Activated CD4-positive, alpha-beta memory T cell treated with anti-CD3 and anti-CD28 coated beads for 36 hours (primary cell): ENCODE measurements at places on chromosomes 1 and 21. TPM values are rescaled to one million over a fixed set of nuclear protein-coding genes. Genes with fewer than 3 reads are reported as not detected.

Gene KIF21B
- total RNA-seq, result 58.7 TPM

Gene CFHR2
- total RNA-seq, result not detected

GRCh38 chr1:111894497-111894896, 95.0 kb downstream of the KCND3 start:
- no peak for DNase-seq

DNA sequence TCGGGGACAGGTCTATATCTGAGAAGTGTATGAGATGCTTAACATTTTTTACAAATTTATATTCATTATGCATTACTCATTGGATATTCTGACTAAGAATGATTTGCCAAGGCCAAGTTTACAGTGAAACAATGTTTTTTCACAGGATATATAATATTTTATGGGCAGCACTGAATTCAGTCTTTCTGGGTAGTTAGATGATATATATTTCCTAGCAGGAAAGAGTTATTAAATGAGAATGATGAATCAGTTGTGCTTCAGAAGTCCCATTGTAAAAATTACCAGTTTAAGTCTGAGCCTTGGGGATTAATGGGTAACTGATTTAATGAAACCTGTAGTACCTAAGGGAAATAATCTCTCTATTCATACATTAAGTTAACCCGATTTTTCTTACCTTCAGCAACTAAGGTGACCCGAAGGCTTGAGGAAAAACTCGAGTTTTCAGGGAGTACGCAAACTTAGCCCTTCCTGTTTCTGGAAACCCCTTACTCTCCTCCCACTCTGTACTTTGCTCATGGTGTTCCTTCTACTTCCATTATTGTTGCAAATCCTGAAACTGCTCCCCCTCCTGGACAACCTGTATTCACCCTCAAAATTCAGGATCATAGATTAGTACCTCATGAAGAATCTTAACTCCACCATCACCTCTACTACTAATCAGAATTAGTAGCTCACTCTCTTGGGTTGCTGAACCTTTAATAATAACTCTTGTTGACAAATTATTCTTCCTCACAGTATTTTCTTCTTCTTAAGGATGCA, 135.1 kb downstream of the AK5 start:
- DNase-seq, result no peak

DNA sequence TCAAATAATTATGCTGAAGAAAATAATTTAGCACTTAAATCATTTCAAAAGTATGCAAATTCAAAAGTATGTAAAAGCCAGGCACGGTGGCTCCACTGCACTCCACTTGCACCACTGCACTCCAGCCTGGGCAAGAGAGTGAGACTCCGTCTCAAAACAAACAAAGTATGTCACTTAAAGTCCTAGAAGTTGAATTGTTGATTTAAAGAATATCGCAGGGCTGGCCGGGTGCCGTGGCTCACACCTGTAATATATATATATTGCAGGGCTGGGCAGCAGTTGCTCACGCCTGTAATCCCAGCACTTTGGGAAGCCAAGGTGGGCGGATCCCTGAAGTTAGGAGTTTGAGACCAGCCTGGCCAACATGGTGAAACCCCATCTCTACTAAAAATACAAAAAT, 8.8 kb upstream of the SETDB1 start:
- DNase-seq, result no peak

DNA sequence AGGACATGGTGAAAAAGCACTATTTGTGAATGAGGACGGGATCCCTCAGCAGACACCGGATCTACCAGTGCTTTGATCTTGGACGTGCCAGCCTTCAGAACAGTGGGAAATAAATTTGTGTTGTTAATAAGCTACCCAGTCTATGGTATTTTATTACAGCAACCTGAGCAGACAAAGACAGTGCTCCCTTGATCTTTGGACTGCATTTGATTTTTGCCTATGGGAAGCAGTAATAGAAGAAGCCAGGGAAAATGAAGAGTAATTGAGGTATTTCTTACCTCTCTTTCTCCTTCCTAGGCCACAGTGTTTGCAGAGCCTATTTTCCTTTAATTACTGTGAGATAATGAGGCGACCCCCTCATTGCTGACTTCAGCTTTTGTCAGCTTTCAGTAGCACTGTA, 87.9 kb downstream of the PDE4B start:
- no peak for DNase-seq

- no peak for DNase-seq
These were observed 225.4 kb downstream of the CAMTA1 start for GRCh38 chr1:7010534-7011200.

DNA sequence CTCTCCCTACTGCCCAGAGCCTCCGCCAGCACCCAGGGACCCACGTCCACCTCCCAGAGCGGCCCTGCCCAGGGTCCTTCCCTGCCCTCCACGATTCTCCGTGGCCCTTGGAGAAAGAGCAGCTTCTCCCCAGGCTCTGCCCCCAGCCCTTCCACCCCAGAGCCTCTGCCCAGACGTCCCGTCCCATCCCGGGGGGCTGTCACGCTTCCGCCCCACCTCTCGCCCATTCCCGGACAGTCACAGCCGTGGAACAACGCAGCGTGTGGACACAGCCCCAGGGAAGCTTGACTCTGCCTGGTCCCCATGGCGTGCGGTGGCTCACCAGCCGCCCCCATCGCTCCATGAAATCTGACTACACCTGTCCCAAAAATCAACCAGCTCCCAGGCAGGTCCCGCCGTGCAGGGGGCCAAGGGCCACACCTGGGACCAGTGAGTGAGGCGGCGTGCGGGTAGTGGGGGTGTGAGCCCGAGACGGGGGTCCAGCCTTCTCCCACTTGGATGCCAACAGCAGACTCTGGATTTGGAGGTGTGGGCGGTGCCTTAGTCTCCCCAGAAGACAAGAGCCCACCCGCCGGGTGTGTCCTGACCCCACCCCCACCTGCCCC, 12.5 kb upstream of the TTLL10 start:
- DNase-seq, result no peak

DNA sequence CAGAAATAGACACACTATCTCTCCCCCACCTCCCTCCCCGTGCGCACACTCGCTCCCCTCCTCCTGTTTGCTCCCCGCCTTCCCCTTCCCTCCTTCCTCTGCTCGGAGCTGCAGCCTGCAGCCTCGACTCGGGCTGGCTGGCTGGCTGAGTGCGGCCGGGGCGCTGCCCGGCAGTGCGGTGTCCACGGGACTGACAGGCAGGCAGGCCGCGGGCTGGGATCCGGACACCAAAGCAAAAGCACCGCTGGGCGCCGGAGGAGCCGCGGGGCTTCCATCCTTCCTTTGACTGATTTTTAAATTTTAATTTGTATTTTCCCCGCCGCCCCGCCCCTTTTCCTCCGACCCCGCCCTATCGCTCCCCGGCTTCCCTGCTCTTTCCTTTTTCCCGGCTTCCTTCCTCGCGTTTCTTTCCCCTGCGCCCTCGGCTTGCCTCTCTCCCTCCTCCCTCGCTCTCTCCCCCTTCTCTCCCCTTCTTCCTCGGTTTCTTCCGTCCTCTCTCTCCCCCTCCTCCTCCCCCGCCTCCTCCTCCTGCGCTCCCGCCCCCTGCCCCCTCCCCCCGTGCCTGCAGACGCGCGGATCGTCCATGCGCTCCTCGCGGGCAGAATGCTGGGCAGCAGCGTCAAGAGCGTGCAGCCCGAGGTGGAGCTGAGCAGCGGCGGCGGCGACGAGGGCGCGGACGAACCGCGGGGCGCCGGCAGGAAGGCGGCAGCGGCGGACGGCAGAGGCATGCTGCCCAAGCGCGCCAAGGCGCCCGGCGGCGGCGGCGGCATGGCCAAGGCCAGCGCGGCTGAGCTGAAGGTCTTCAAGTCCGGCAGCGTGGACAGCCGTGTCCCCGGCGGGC, 109.4 kb downstream of the NAV1 start:
- peak; percentile 17 for DNase-seq
